ENCODE measurements at places on chromosomes 11 and 22.

GRCh38 chr11:113142508-113142907 is 171.9 kb upstream of the TTC12 start:
- no peak for DNase-seq

DNA sequence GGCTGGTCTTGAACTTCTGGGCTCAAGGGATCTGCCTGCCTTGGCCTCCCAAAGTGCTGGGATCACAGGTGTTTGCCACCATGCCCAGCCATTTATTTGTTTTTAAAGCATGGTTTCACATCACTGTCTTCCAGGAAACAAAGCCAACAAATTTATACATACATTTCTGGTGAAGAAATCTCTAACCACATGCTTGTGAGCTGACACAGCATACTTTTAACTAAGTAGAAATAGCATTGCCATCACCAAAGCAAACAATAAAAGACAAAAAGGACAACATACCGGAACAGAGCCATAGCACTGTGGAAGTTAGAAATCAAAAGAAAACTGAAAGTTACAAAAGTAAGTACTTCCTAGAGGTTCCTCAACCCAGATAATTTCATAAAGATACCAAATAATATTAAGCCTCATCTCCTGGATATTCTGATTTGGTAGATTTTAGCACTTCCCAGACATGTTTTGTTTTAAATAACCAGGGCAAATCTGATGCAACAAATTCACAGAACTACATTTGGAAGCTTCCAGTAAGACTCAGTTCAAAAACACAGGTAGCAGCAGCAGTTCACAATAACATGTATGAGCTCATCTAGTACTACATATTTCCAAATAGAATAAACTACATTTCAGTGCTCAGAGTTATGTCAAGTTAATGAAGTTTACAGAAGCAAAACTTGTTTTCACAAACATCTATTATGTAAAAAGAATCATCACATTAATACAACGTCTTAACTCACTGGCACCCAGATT is 70.6 kb downstream of the RRAS2 start:
- DNase-seq: no peak

DNA sequence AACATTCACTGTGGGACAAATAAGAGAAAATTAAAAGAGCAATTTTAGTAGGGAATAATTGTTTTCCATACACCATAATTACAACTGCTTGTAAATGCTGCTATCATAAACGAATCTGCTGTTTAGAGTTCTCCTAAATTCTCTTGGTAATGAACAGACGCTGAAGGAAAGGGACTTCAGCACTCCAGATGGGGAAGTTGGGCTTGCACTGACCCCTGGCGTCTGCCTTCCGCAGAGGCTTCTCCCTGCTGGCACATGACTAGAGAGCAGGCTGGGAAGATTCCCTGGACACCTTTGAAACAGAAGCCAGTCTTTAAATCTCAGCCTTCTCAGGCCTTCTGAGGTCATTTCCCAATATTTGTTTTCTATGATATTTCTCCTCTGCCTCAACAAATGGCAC is 84.1 kb downstream of the NXPE2 start:
- no peak for DNase-seq

DNA sequence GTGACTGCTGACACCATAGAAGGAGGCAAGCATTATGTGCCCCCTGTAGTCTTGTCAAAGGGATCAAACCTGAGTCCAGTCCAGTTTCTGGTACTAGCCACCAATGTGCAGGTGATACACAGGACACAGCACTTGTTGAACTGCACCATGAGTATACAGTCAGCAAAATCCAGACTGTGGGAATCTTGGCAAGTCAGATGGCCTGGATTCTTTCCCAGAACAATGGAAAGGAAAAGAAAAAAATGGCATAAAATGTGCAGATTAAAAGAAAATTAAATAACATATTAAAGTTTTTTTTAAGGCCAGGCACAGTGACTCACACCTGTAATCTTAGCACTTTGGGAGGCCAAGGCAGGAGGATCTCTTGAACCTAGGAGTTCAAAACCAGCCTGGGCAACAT is 16.8 kb downstream of the CRY2 start:
- no peak for DNase-seq

DNA sequence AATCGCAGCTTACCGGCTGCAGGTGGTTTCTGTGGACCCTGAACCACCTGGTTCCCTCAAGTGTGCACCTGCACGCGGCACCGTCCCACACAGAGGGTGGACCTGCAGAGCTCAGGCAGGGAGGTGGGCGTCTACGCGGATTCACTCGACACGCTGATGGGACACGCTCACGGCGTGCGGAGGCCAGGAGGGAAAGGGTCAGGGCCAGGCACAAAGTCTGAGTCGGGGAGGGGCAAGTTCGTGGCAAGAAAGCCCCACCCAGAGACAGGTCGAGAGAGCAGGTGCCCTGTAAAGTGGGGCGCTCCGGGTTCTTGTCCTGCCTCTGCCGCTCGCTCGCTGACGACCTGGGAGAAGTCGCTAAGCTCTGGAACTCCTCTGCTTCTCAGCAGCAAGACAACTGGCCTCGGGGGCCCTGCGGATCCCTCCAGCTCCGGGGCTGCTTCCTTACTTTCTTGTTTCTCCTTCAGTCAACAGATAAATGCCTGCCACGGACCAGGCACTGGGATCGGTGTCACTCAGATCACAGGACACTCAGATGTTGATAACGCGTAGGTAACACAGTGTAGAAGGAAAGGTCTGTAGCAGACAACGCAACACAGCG is 72.4 kb upstream of the NUP50 start:
- no peak for DNase-seq

DNA sequence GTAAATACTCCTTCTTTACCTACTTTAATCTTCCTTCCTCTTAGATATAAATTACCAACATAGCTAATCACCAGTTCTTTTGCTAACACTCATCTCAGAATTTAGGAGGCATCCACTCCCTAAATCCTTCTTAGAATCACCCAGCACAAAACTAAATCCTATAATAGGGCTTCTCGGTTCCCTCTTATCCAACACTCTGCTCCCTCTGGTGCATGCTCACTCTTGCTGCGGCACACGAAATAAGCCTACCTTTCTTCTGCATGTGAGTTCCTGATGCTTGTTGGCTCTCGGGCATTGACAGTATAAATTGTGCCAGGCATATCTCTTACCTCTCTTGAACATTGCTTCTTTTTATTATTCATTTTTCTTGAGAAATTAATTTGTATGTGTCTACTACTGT is 61.0 kb downstream of the OR5AK2 start:
- DNase-seq: no peak

- DNase-seq: no peak
Measured at GRCh38 chr11:1450344-1450875, 36.2 kb downstream of the MOB2 start.

All from cortex of kidney (tissue), 1 donor.